ENCODE measurements at places on chromosomes 1 and 21. TPM values are rescaled to one million over a fixed set of nuclear protein-coding genes. Genes with fewer than 3 reads are reported as not detected.

GIPC2 gene
- total RNA-seq: not detected

MRPS21 gene
- 60.4 TPM for total RNA-seq

TINAGL1 gene
- not detected for total RNA-seq

C1QB gene
- not detected for total RNA-seq

ERRFI1 gene
- 1.5 TPM for total RNA-seq

LCE1F gene
- not detected for total RNA-seq

SLC25A24 gene
- 25.3 TPM for total RNA-seq

PADI2 gene
- 14.2 TPM for total RNA-seq

LEFTY1 gene
- total RNA-seq: 0.51 TPM

OLIG2 gene
- not detected for total RNA-seq

SAMD11 gene
- not detected for total RNA-seq

EPHB2 gene
- total RNA-seq: 0.17 TPM

FCER1G gene
- 1.7 TPM for total RNA-seq

GJA9 gene
- total RNA-seq: not detected

CFHR4 gene
- total RNA-seq: not detected

LMX1A gene
- total RNA-seq: not detected

ROR1 gene
- total RNA-seq: 16.3 TPM

KRTAP20-1 gene
- not detected for total RNA-seq

GOLT1A gene
- total RNA-seq: not detected

AMY1A gene
- not detected for total RNA-seq

LCK gene
- total RNA-seq: 22.3 TPM

LCE1D gene
- total RNA-seq: not detected

ZFP69B gene
- total RNA-seq: 10.8 TPM

TEKT2 gene
- total RNA-seq: not detected

SPATA17 gene
- total RNA-seq: not detected

DMAP1 gene
- total RNA-seq: 88.5 TPM

AMY1B gene
- not detected for total RNA-seq
